ENCODE measurements at places on chromosomes 12 and 14.

- DNase-seq, result no peak
These were observed 735 bp upstream of the OTX2 start for GRCh38 chr14:56810836-56811592.

DNA sequence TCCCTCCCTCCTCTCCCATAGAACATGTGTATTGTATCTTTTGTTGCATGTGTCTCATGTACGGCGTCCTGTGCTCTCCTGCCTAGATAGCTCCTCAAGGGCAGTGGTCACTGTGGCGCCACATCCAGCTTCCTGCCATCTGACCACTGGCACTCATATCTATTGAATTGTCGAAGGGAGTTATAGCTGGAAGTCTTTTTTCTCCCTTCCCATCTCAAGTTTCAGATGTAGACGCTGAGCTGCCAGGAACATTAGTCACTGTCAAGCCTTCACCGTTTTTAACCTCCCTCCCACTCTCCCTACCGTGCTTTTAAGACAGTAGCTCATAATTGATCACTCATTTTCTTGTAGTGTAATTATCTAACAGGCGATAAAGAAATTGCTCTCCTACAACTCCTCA is 33.0 kb downstream of the MTHFD1 start:
- DNase-seq, result no peak

DNA sequence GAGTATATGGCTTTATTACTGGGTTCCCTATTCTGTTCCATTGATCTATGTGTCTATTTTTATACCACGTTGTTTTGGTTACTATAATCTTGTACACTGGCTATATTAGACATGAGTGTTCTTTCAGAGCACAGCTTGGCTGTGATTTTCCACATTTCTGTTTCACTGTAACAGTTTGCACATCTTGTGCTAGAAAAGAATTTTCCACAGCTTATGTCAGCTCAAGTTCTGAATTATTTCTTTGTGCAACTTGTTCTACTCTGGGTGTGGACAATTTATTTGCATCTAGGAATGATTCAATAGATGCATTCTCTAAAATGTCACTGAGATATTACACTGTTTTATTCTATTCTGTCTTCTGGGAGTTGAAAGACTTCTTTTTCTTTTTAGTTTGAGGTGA is 28.4 kb upstream of the OR5AU1 start:
- no peak for DNase-seq

DNA sequence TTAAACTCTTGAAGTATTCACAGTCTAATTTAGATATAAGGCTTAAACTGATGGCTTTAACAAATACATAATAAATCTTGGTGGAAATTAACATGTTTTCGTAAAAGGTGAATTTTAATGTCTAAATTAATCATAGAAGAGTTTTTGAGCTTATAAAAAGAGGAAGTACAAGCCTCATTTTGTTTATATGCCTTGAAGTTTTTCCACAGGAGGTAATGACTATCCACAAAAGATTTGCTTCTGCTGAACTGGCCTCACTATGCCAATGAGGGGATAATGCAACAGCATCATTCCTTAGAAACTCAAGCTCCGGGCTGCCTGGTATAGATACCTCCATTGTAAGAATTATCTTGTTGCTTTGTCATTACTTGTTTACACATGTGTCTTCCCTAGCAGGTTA is 175.6 kb downstream of the DUSP6 start:
- DNase-seq, result no peak

- peak; percentile 45 for DNase-seq
These were observed 39.8 kb downstream of the IFNG start for GRCh38 chr12:68119724-68120211.

DNA sequence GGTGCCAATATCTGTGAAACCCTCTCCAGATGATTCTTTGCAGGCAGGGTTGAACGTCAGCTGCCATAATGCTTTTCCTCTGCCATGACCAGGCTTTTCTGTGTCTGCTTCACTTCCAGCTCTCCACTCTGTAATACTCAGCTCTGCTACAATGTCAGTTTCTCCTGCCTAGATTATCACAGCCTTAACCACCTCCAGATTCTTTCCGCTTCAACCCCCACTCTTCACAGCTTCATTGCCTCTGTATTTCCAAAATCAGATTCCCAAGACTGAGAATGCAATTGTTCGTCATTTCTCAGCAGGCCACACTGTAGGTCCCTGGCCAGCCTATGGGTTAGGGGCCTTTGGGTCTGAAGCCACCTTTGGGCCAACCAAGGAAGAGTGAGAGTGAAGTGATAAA is 73.7 kb upstream of the SCN8A start:
- DNase-seq, result no peak

- no peak for DNase-seq
These were observed 90.4 kb downstream of the IRF2BPL start for GRCh38 chr14:76938092-76938500.

- DNase-seq, result no peak
These were observed 276.9 kb upstream of the PRKD1 start for GRCh38 chr14:30204431-30204980.

All from activated CD4-positive, alpha-beta T cell treated with anti-CD3 and anti-CD28 coated beads for 4 hours (primary cell).